Stimulated activated effector memory CD8-positive, alpha-beta T cell treated with anti-CD3 and anti-CD28 coated beads, Interleukin-12 subunit alpha, Interleukin-12 subunit beta, amount 100 ng/mL, for 72 hours (primary cell): ENCODE measurements at places on chromosomes 5 and 9.

GRCh38 chr9:108053555-108054061 is 564.0 kb upstream of the KLF4 start:
- DNase-seq = no peak

DNA sequence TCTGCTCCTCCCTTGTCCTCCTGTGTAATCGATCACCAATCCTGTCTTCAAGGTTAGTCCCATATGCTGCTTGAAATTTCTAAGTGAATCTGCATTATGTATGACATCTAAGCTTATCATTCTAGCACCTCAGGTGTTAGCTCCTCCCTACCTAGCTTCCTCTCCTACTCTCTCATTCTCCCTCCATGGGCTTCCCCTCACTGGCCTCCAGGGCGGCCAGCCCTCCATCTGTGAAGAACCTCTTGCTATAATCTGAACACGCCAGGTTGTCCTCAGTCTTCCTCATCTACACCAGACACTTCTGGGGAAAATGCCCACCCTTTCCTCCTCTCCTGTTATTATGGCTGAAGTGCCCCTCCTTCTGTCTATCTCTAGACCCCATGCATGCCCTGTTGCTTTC is 599.3 kb upstream of the KLF4 start:
- no peak for DNase-seq

GRCh38 chr5:171236651-171237050 is 72.4 kb upstream of the TLX3 start:
- no peak for DNase-seq

GRCh38 chr9:91935066-91935749 is 14.8 kb downstream of the ROR2 start:
- DNase-seq = no peak
